ENCODE measurements at places on chromosomes 4 and X.

DNA sequence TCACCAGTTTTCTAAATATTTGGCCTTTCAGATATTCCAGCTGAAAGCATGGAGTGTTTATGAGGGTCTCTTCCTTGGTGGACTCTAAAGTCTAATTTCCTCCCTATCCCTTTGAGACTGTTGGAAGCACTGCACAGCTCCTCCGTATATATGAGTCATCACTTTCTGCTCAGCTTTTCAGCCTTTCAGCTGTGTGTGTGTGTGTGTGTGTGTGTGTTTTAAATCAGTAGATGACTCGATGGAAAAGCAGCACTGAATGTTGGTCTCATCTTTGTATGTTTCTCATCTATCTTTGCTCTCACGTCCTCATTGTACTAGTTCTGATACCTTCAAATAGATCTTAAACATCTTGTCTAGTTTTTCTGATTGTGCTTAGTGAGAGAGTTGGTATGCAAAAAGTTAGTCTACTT, 81.6 kb downstream of the ZFX start:
- DNase-seq, result peak; percentile 81

DNA sequence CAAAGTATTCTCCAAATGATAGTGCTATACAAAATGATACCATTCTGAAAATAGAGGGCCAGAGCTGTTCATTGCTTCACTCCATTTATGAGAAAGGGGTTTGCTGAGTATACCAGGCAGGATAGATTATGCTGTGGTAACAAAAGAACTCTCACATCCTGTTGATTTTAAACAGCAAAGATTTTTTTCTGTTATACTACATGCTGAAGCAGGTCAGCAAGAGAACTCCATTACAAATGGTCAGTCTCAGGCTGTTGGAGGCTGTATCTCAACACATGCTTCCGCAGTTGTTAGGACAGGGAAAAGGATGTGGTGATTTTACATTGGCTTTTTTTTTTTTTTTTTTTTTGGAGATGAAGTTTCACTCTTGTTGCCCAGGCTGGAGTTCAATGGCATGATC, 13.7 kb upstream of the KLHL5 start:
- DNase-seq, result no peak

GRCh38 chrX:332496-332860, 13.9 kb upstream of the GTPBP6 start:
- no peak for DNase-seq

- no peak for DNase-seq
Measured at GRCh38 chr4:165612936-165613335, 234.1 kb downstream of the CPE start.

Data from H4 (cell line).